T-helper 9 cell (primary cell): ENCODE measurements at places on chromosomes 3 and 15.

GRCh38 chr3:4773583-4773982, 205.7 kb upstream of the BHLHE40 start:
- no peak for DNase-seq

GRCh38 chr3:173055228-173055933, 85.7 kb downstream of the SPATA16 start:
- DNase-seq: no peak

- DNase-seq: no peak
Measured at GRCh38 chr15:41161736-41162135, 45.7 kb upstream of the INO80 start.

DNA sequence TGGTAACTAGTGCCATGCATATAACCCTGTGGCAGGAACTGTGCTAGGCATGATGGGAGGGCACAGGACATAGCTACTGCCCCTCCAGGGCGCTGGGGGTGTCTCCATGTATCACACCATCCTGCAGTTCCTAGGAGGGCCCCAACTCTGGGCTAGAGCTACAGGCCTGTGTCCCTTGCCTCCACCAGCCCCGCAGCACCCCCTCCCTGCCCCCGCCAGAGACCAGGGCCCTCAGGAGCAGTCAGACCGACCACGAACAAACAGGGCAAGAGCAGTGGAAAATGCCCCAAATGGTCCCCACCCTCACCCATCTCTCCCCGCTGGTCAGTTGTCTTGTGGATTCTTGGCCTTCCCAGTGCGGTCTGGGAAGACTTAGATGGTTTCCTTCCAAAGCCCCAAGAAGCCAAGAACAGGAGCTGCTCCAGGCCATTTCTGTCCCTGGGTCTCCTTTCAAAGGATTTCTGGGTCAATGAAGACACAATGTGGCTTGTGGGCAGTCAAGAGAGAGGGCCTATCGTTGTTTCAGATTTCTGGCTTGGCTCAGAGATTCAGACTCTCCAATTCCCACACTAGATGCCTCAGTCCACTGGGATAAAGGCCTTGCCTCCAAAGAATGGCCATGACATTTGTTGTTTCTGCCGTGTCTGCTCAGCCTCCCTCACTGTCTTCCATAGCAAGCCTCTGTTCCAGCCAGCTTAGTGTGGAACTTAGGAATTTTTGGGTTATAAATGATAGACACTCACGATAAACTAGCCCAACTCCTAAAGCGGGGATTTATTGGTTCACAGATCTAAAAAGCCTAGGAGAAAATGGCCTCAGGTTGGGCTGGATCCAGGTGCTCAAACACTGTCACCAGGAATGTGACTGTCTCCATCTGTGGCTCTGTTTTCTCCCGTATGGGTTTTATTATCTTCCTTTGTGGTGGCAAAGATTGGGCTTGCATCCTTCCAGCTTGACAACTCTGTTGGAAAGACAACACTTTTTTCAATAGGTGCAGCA, 80.6 kb downstream of the LSM3 start:
- no peak for DNase-seq

DNA sequence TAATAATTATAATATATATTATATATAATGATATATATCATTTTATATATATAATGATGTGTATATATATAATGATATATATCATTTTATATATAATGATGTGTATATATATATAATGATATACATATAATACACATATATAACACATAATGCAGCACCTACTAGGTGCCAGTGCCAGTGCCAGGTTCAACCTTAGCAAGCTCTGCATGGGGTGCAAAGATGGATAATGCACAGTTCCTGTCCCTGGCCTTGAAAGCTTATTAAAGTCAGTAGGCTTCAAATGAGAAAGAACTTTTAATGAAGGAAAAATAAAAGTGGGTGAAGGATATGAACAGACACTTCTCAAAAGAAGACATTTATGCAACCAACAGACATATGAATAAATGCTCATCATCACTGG, 192.7 kb upstream of the SLC2A2 start:
- DNase-seq: no peak

- no peak for DNase-seq
Measured at GRCh38 chr15:37080261-37080921, 20.0 kb downstream of the MEIS2 start.

DNA sequence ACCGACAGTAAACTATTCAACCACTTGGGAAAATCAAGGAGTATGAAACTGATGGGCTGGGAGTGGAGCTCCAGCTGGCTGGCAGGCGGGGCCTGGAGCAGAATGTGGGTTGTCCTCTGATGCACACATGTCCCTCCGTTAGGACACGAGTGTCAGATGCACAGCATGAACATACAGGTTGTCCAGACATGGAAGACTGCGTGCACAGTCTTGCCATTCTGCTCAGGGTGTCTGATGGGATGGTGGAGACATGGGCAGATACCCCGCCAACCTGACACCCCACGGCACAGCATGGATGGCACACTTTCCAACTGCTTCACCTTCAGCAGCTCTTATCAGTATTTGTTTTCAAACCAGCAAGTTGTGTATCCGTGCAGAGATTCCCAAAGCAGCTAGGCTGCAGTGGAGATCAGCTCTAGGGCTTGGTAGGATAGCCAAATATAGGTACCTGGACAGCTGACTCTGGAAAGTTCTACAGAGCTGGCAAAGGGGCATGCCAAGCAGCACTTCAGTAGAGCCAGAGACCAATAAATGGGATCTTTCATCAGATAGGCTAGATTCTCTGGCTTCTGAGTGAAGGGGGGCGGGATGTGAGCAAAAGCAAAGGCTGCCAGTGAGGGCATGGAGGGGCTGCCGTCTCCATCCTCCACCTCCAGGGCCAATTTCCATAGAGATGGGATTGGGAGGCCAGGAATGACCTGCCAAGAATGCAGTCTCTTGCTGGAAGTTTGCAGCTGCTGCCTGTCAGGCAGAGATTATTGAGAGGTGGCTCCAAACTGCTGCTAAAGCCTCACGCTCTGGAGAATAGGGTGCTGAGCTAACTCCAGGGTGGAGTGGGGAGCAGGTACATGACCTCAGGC, 47.2 kb upstream of the KY start:
- no peak for DNase-seq

DNA sequence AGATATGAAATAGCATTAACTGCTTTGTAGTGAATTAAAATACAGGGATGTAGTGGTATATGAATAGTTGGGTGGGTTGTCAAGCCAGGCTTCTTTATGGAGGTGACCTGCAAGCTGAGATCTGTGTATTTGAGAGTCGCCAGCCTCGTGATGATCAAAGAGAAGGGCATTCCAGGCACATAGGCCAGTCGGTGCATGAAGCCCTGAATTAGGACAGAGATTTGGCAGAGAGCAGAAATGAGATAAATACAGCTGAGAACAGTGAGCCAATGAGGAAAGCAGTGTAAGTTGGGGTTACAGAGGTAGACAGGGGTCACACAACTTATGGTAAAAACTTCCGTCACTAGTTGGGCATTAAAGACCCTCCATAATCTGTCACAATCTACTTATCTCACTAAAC, 641.9 kb downstream of the OTOL1 start:
- DNase-seq: no peak

GRCh38 chr3:35522450-35522849, 116.9 kb upstream of the ARPP21 start:
- DNase-seq: no peak

- no peak for DNase-seq
Measured at GRCh38 chr15:62219799-62220198, 54.7 kb upstream of the C2CD4B start.

GRCh38 chr15:42456531-42456930, 34.4 kb downstream of the ZNF106 start:
- DNase-seq: no peak

DNA sequence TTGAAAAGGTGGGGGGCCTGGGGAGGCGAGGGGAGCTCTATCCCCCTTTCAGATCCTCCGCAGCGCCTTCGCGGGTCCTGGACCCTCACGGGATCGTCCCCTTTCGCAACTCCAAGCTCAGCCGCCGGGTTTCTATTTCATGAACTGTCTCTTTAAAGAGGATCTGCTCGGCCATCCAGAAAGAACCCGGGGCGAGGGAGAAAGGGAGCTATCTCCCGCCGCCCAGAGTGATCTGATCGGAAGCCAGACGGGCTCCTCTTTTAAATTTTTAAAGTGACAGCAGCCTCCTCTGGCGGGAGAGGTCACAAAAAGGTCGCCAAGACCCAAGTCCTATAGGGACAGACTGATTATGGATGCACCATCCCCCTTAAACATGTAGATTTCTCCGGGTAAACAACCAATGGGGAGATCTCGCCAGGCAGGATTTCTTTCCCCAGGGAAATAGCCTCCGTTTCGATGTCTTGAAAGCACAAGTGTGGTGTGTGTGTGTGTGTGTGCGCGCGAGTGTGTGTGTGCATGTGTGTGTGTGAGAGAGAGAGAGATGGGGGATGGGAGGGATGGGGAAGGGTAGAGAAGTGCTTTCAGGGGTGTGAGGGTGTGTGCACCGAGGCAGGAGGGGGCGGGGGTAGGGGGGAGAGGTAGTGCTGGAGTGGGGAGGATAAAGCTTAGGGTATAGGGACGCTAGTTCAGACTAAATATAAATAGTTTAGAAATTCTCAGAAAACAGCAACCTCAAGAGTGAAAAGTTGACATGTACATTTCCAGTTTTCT, 516.1 kb downstream of the MECOM start:
- DNase-seq: no peak

DNA sequence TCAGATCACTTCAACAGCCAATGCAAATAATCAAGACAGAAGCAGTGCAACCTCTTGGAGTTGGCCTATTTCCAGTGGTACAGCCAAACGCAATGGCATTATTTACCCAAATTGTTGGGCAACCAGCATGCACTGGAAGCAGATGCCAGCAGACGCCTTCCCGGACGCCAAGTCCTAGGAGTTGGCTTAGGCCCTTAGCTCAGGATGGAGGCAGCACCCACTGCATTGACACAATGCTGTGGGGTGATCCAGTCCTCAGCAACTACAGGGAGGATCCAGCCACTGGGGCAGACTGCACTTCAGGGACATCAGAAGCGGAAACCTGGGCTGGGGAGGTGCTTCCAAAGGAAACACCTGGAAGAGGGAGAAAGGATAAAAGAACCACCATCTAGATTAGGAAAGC, 290.4 kb downstream of the FAM43A start:
- DNase-seq: no peak

GRCh38 chr15:84946772-84947489, 34.7 kb upstream of the PDE8A start:
- no peak for DNase-seq

DNA sequence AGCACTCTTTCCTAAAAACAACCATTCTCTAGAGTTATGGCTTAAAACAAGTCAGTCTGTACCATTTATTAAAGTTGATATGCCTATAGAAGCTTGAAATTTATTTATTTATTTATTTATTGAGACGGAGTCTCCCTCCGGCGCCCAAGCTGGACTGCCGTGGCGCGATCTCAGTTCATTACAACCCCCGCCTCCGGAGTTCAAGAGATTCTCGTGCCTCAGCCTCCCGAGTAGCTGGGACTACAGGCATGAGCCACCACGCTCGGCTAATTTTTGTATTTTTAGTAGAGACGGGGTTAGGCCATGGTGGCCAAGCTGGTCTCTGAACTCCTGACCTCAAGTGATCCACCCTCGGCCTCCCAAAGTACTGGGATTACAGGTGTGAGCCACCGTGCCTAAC, 1.5 kb upstream of the TTC14 start:
- DNase-seq: no peak

DNA sequence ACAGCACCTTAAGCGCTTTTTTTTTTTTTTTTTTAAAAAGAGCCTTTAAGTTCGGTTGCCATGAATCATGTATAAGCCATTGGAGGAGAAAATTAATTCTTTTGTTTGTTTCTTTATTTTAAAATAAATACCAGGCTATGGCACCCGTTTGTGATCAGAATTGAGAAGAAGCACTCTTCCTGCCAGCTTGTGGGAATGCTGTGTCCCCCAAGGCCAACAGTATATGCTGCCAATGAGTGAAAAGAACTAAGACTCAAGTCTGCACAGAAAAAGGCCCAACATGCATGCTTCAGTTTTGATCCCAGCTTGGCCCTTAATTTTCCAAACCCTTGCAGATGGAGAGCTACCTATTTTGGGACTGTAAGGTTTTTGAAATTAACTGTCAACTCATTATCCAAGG, 90.5 kb downstream of the LRRC3B start:
- no peak for DNase-seq

DNA sequence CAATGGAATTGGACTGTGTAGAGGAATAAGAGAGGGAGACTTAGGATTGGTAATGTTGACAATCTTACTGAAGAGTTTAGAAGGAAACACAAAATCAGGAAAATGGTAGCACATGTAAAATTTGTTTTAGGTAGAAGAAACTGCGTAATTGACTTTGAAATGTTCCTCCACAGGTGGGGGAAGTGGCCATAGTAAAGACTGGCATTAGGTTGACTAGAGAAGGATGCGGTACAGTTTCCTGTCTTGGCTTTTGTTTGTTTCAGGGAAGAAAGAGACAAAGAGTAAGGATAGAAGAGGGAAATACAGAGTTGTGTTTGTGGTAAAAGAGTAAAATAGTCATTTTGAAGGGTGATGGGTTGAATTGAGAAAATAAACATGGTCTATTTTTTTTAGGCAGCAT, 253.6 kb upstream of the ZNF717 start:
- DNase-seq: no peak

DNA sequence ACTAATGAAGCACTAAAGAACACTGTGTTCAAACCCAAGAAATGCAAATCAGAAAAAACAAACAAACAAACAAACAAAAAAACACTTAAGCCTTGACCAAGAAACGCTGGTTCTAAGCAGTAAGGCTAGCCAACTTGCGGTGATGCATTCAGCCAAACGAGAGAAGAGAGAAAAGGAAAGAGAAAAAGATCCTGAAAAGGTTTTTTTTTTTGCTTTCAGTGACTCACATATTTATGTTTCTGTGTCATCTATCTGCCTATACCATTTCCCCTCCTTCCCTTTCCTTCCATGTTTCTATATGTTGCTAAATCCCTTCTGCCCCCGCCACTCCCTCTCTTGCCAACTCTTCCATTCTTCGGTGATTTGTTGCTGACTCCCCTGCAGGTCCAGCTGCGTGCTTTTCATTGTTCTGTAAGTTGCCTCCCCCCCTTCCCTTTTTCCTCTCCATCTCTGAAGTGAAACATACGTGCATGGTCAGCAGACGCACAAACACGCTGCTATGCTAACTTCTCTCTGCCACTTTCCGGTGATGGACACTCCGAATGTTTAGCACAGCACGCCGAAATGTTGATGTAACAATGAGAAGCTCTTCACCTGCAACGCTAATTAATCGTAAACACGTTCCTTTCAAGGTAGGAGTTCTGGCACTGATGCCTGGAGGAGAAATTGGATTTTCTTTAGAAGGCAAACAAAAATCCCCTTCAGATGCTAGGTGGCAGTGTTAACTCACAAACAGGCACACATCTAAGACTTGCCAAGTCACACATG, 154.4 kb downstream of the TUSC7 start:
- no peak for DNase-seq

- no peak for DNase-seq
Measured at GRCh38 chr3:17372362-17373210, 369.8 kb downstream of the TBC1D5 start.

- no peak for DNase-seq
Measured at GRCh38 chr15:52318729-52319500, 23.3 kb upstream of the MYO5C start.
